ENCODE measurements at places on chromosomes 12 and 14. TPM values are rescaled to one million over a fixed set of nuclear protein-coding genes. Genes with fewer than 3 reads are reported as not detected.
A peak's percentile ranks its signal among the peaks of the same experiment; 100 is the strongest.

- ATAC-seq, result no peak
Measured at GRCh38 chr14:38442208-38442607, 186.3 kb upstream of the CLEC14A start.

DNA sequence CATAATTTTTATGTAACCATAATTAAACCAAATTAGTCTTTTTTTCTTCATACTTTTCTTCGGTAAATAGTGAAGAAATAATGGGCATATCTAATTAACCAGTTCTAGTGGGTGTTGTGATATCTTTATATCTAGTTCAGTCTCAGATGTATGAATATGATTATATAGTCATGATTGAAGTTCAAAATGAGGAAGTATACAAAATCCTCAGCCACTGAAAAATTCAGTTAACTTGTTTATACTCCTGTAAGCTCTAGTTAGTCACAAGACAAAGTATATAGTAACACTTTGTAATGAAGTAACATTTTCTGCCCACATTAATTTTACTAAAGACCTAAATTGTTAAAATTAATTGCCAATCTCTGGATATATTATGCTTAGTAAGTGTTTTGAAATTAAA lies 46.5 kb downstream of the CAND1 start:
- no peak for ATAC-seq

GRCh38 chr12:32726286-32726685 lies 29.4 kb downstream of the YARS2 start:
- ATAC-seq, result no peak

DNA sequence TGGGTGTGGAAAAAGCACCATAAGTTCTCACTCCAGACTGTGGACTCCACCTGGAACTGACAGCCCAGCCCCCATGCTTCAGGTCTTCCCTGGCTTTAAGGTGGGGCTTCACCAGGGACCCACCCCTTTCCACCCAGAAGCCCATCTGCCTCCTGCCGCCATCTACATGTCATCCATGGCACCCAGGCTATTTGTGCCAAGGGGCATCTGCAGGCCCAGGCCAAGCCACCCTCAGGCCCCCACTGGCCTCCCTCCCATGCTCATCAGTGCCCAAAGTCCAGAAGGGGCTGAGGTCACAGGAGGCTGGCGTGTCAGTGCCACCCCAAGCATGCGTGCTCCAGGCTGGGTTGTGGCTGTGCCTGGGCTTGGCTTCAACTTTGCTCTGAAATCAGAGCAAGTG lies 212.2 kb upstream of the DIO3 start:
- no peak for ATAC-seq

GRCh38 chr12:9751204-9752144 lies 9.2 kb downstream of the CD69 start:
- peak; percentile 67 for ATAC-seq

GRCh38 chr12:116426391-116427136 lies 132.6 kb upstream of the MAP1LC3B2 start:
- ATAC-seq, result no peak

DNA sequence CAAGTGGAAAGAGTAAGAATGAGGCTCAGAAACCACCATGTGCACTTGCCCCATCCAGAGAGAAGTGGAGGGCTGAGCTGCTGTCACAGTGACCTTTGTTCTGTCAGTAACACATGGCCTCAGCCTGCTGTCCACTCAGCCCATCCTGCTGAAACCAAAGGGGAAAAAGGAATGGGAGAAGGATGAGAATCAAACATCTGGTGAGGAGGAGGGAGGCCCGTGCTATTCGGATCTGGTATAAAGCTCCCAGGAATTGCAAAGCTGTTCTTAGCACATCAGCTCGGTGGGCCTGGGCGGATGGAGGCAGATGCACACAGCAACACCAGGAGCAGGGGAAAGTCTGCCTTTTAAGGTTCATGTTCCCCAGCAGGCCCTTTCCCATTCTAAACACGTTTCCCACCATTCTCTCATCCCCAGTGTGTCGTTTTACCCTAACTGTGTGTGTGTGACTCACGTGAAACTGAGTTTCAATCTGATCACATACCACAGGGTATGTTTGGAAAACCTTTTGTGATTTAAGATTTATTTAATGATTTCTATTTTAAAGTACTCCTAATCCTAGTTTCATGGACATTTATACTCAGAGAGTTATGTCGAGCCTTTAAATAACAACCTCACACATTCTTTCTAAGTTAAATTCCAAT lies 36.8 kb downstream of the RTRAF start:
- ATAC-seq, result no peak

GRCh38 chr14:85050180-85050579 lies 479.8 kb upstream of the FLRT2 start:
- no peak for ATAC-seq

GRCh38 chr12:71599210-71599609 lies 64.4 kb downstream of the ZFC3H1 start:
- no peak for ATAC-seq

GRCh38 chr12:112151766-112152541 lies 26.6 kb downstream of the TRAFD1 start:
- no peak for ATAC-seq

DNA sequence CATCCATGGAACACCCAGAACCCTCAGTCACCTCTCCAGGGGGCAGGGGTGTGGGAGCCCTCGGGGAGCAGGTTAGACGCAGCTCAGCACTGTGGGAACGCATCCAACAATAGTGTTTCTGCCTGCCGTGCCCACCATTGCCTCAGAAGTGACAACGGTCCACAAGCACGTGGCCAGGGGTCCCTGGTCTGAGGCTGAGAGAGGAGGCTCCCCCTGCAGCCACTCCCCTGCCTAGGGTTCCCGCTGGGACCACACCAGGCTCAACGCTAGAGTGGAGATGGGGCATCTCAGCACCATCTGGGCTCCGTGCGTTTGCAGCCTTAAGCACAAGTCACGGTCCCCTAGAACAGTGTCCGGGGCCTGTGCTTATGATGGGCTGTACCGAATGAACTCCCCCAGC lies 62.7 kb downstream of the TESC start:
- ATAC-seq, result no peak

- ATAC-seq, result no peak
Measured at GRCh38 chr14:22977684-22978486, 4.5 kb downstream of the AJUBA start.

- ATAC-seq, result no peak
Measured at GRCh38 chr12:2173971-2174370, 121.2 kb downstream of the CACNA1C start.

GRCh38 chr14:91681118-91681517 lies 50.8 kb downstream of the CATSPERB start:
- ATAC-seq, result peak; percentile 43

DNA sequence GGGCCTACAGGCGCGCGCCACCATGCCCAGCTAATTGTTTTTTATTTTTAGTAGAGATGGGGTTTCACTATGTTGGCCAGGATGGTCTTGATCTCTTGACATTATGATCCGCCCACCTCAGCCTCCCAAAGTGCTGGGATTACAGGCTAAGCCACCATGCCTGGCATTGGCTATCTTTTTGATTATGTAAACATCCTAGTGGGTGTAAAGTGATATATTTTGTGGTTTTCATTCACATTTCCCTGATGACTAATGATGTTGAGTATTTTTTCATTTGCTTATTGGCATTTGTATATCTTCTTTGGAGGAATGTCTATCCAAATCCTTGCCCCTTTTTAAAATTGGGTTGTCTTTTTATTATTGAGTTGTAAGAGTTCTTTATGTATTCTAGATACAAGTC lies 16.3 kb downstream of the CREBL2 start:
- ATAC-seq, result peak; percentile 42

DNA sequence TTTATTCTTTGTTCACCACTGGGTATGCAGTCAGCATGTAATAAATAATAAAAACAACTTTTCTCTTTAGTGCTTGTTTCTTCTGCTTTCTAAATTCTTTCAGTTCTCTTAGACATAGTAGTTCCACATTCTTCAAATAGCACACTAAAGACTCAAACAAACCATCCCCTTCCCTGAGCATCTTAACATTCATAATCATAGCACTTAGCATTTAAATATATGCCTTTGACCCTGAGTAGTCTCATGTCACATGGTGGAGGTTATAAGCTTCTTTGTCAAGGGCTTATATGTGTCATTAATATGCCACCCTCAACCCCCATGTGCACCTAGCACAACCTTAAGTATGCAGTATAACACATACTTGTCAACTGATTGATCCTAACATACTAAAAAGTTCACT lies 212.7 kb downstream of the PHLDA1 start:
- ATAC-seq, result no peak

The PRORP gene
- total RNA-seq, result 52.9 TPM

The TSPAN31 gene
- total RNA-seq, result 10.7 TPM

The TMEM121 gene
- 2.5 TPM for total RNA-seq

The CFAP54 gene
- total RNA-seq, result 0.61 TPM

The LRTM2 gene
- total RNA-seq, result not detected

The AGAP2 gene
- 34.9 TPM for total RNA-seq

The KTN1 gene
- total RNA-seq, result 154 TPM

The OVCH1 gene
- total RNA-seq, result not detected

The KCNA1 gene
- total RNA-seq, result not detected

The TAS2R46 gene
- total RNA-seq, result 1.8 TPM

The MUCL1 gene
- total RNA-seq, result not detected

The ENO2 gene
- 234 TPM for total RNA-seq

The ERP27 gene
- total RNA-seq, result 5.2 TPM
